ENCODE measurements at places on chromosomes 1 and 21.
A peak's percentile ranks its signal among the peaks of the same experiment; 100 is the strongest.

DNA sequence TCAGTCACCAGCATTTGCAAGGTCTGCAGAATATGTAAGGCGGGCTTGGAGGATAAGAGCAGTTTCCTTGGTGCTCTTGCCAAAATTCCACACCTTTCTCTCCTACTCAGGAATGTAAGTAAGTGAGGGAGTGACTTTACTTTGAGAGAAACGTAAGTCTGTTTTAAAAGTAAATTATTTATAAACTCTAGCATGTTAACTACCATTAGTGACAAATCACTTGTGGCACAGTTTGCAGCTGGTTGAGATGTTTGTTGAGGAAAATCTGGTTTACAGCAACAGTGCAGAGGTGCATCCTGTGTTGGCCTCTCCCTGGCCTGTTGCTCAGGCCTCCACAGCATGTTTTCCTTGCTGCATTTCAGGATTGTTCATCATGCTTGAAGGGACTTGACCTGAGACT, 8.5 kb downstream of the CGN start:
- no peak for DNase-seq

- DNase-seq, result no peak
Measured at GRCh38 chr1:200172311-200172710, 144.8 kb downstream of the NR5A2 start.

DNA sequence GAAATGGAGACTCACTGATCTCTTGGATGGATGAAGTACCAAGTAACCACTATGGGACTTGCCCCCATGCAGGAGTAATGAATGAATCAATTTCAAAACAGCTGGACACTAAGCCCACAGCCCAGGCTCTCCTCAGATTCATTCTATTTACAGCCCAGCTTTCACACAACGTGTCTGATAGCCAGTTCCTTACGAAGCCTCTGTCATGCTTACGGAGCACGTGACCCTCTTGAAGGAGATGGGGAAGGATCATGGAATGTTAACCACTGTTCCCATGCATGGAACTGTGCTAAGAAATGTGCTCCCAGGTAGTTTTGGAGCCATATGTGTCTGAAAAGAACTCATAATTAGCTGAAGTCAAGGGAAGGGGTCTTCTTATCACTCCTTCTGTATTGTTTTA, 124.1 kb downstream of the KIF26B start:
- DNase-seq, result no peak

DNA sequence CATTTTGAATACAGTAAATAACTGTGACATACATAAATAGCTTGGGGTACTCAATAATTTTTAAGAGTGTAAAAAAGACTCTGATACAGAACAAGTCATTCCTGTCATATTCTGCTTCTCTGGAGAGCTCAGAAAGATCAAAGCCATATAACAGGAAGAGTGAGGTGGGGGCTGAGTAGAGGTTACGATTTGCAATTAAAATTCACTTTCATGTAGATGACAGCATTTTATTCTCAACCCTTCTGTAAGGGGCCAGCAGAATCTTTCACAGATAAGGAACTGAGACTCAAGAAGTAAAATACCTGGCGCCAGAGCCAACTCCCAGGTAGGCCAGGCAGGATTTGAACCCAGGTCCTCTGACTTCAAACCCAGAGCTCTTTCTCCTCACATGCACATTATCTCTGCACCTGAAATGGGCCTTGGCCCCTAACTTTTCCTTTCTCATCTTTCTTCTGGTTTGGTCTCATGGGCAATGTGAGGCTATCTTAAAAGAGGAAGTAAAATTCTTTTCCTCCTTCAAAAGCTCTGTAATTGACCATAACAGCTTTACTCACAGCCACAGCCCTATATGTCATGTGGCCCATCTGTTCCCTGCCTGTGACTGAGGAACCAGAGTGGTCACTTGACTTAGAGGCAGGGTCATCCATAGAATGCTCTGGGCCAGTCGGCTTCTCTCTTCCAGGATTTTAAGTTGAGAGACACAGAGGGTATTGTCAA, 80.9 kb upstream of the SYT6 start:
- no peak for DNase-seq

GRCh38 chr1:23123528-23123927, 45.1 kb downstream of the LUZP1 start:
- DNase-seq, result no peak

- no peak for DNase-seq
Measured at GRCh38 chr21:27425172-27425571, 458.3 kb upstream of the ADAMTS5 start.

DNA sequence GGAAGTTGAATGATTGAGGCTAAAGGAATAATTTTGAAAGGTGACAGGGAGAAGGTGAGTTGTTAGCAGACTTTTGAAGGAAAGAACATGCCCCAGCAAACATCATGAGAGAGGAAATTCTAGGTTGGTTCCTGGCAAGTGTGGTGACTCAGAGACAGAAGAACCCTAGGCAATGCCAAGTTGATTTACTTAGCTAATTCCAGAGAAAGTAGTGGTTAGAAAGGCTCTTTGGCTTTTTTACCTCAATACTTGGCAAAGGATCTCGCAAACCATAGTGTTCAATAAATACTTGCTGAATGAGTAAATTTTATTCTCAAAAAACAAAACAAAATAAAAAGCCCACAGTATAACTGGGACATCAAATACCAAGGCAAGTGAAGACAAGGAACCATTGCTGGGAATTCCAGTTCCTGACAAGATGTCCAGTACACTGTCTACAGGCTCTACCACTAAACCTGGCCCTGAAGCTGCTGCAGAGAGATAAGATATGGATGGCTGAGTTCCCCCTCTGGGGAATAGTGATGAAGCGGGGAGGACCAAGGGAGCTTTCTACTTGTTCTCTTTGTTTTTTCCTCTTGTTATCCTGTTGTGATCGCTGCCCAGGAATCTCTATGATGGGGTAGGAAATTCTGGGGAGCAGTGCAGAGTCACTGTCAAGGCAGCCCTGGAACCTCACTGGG, 48.2 kb downstream of the IL12RB2 start:
- no peak for DNase-seq

GRCh38 chr1:166390366-166391033, 223.7 kb upstream of the FAM78B start:
- no peak for DNase-seq

DNA sequence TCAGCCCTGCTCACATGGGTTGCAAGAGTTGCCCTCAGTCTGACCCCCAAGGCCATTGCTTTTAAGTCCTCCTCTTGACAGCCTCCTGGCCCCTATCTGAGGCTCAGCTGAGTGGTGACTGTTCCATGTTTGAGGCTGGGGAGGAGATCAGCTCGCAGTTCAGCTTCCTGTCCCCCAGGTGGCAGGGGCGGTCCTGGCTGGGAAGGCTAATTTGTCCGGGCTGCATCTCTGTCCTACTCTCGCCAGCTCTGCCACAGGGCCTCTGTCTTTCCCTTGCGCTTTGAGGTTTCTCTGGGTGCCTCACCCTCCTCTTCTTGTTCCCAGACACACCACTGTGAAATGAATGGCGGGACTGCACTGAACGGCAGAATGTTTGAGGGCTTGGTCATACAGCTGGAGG, 157.3 kb downstream of the KCNJ6 start:
- DNase-seq, result peak; percentile 11

GRCh38 chr21:25742900-25743299, 8.1 kb downstream of the GABPA start:
- DNase-seq, result no peak

GRCh38 chr21:41368735-41369104, 6.9 kb downstream of the MX2 start:
- DNase-seq, result no peak

- no peak for DNase-seq
Measured at GRCh38 chr1:150102986-150103385, 35.4 kb downstream of the VPS45 start.

DNA sequence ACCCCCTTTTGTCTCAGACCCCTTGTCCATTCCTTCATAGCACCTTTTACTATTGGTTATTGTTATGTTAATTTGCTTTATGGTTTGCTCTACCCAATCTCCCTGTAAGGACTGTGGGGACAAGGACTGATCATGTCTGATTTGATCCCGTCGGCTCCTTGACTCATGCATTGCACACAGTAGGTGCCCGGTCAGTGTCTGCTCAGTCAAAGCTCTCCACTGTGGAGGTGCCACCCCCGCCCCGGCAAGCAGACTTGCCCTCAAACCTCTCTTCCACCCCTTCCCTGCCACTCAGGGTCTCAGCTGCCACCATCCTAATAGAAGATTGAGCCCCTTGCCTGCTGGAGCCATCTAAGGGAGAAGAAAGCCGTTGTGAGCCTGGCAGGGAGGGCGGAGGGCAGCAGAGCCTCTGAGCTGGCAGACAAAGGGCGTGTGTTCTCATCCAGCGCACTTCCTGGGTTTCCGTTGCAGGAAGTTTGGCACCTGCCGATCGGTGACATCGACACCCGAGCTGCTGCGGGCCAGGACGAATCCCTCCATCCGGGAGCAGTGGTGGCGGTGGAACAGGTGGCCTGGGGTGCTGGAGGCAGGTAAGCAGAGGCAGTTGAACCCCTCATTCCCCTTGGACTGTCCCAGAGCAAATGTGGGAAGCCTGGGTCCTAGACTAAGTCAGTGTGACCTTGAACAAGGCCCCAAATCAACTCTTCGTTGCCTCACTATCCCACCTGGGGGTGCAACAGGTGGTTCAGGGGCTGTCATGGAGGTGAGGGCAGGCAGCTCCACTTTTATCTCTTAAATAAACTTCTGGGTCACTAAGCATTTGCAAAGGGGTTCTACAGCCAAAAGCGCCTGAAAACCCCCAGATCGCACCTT, 2.2 kb upstream of the FBLIM1 start:
- no peak for DNase-seq

GRCh38 chr1:197438010-197438790, 170.1 kb downstream of the CRB1 start:
- DNase-seq, result no peak

DNA sequence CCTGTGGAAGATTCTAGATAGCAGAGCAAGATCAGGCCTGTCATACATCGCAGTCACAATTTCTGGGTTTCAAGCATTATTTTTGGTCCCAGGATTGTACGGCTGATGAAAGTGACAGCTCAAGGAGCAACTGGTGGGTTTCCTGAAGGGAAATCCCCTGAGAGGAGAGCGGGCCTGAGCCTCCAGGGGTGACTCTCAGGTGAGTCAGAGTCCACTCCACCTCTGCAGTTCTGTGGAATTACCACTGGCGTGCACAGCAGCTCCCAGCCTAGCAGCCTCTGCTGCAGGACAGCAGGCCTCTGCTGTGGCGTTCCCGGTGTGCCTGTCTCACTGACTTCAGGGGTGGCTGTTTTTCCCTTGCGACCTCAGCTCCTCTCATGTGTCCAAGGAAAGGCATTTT, 24.4 kb downstream of the SLC66A1 start:
- DNase-seq, result no peak

DNA sequence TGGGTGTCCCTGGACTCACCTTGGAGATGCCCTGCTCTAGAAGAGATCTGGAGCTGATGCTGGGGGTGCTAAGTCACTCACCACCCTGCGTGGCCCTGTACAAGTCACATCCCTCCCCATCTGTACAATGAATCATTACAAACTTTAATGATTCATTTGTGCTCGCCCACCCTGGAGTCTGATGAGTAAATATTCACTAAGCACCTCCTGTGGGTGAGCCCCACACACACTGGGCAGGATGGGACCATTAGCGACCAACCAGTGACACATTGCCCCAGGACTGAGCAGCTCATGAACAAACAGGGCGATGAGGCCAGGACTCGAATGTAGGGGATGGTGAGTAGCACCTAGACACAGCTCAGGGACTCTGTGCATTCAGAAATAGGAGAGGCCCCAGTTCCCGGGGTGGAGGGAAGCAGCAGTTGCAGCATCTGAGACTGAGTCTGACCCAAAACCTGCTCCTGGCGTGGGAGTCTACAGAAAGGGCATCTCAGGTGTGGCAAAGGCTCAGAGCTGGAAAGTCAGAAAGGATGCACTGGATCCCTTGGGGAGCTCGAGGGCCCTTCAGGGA, 18.1 kb upstream of the PDZK1IP1 start:
- no peak for DNase-seq

GRCh38 chr1:235265900-235266299, 62.1 kb downstream of the ARID4B start:
- no peak for DNase-seq

DNA sequence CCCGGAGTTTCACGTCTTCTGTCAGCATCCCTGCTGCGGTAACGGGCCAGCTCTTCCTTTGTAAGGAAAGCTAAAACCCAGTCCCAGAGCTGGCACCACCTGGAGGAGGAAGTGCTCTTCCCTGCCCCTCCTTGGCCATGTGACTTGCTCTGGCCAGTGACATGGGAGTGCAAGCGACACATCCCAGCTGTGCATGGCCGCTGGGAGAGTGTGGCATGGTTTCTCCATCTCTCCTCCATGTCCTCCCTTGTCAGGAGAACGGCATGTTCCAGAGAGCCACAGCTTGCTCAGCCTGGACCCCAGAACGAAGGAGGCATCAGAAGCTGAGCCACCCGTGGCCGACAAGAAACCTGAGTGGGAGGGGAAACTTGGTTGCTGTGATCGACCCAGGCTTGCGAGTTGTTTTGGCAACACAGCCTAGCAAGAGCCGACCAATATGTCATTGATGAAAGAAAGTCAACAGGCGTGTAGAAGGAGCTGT, 2.7 kb upstream of the PRXL2B start:
- DNase-seq, result no peak

- DNase-seq, result no peak
Measured at GRCh38 chr1:98176414-98176813, 255.6 kb upstream of the DPYD start.

DNA sequence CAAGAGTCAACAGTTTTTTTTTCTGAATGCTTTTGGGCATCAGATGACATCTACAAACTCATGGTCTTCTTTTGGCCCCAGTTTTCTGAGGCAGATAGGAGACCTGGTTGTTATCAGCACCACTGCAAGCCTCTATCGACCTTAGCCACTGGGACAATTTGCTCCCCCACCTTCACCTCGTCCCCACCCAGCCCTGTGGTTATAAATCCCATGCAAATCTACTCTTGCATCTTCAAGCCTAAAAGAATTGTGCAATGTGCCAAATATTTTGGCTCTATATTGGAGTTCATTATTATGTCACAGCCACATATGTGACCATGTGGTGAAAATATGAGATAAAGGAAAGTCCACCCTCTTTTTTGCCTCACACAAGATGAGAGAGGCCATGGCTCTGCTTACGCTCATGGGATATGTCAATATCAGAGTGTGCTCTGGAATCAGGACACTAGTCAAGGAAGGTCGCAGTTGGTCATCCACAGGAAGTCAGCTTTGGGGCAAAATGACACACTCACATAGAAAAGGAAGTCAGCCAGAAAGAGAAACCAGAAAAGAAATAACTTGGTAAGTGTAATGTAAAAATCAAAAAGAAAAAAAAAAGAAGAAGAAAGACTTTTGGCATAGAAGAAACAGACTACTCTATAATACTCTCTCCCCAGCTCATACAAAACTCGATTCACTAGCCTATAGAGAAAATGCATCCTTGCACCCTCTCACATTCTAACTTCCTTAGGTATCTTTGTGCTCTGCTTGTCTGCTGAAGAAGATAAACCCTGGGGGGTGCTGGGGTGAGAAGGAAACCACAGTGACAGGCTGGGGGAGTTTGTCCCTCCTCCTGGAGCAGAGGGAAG, 21.2 kb downstream of the SLC30A10 start:
- DNase-seq, result no peak

GRCh38 chr1:31706384-31707058, 2.7 kb upstream of the COL16A1 start:
- DNase-seq, result no peak

GRCh38 chr1:50959303-50959912, 659 bp downstream of the FAF1 start:
- no peak for DNase-seq

- no peak for DNase-seq
Measured at GRCh38 chr21:26550326-26550725, 22.8 kb downstream of the CYYR1 start.

GRCh38 chr21:39686646-39687468, 58.1 kb upstream of the IGSF5 start:
- no peak for DNase-seq

- no peak for DNase-seq
Measured at GRCh38 chr21:35420656-35421055, 371.6 kb upstream of the RUNX1 start.

- DNase-seq, result no peak
Measured at GRCh38 chr21:37546299-37546908, 179.8 kb downstream of the DYRK1A start.

Data from NCI-H1930 (cell line).